T-helper 2 cell (primary cell): ENCODE measurements at places on chromosomes 1 and 21.

DNA sequence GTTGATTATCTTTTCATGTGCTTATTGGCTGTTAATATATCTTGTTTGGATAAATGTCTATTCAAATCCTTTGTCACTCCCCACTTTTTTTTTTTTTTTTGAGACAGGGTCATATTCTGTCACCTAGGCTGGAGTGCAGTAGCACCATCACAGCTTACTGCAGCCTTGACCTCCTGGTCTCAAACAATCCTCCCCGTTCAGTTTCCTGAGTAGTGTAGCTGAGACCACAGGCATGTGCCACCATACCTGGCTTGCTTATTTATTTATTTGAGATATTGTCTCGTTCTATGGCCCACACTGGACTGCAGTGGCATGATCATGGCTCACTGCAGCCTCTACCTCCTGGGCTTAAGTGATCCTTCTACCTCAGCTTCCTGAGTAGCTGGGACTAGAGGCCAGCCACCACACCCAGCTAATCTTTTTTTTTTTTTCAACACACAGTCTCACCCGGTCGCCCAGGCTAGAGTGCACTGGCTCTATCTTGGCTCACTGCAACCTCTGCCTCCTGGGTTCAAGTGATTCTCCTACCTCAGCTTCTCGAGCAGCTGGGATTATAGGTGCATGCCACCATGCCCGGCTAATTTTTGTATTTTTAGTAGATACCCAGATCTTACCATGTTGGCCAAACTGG, 13.9 kb upstream of the MYCL start:
- no peak for DNase-seq

DNA sequence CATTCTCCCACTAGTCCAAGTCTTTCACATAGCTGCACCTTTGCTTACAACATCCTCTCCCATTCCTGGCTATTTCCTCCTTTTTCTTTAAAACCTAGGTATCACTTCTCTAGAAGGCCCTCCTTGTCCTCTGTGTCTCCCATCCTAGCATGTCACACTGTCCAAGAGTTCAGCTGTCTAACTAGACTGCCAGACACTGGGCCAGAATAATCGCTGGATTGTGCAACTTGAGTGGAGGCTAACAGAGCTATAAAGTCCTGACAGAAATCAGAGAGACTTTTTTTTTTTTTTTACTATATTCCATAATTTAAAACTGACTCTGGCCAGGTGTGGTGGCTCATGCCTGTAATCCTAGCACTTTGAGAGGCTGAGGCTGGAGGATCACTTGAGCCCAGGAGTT, 4.2 kb upstream of the ANGPTL7 start:
- DNase-seq, result no peak

DNA sequence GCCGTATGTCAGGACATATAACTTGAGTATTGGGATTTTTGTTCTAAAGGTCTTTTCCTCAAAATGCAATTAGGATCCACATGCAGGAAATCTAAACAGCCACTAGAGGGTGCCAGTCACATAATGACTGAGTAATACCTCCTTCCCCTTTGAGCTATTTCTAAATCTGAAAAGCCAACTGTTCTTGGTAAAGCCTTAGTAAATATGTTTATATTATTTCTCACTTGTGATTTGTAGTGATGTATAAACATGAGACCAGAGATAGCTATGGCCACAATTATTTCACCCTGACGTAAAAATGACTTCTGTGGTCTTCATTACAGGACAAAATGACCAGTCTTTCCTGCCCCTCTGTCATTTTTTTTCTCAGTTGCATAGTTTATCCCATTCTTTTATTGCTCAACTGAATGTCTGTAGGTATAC, 41.0 kb upstream of the DR1 start:
- DNase-seq, result peak; percentile 9

GRCh38 chr1:220887520-220888416, 8.5 kb downstream of the HLX start:
- DNase-seq, result no peak

GRCh38 chr1:207903767-207904166, 7.2 kb downstream of the CD34 start:
- no peak for DNase-seq

DNA sequence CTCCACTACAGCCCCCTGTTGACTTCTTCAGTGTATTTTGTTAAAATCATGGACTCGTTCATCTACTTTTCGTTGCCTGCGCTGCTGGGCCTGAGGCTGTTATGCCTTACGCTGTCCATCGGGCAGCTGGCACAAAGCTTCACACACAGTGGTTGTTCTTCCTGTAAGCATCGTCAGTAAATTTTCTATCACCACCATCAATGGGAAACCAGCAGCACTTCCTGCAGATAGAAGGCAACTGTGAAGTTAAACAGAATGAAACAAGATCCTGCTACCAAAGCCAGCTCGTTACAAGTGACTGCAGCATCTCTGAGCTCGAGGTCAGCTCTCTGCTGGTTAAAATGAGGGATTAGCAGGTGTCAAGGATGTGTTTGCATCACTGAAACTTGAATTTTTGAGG, 21.9 kb upstream of the PADI6 start:
- DNase-seq, result no peak

DNA sequence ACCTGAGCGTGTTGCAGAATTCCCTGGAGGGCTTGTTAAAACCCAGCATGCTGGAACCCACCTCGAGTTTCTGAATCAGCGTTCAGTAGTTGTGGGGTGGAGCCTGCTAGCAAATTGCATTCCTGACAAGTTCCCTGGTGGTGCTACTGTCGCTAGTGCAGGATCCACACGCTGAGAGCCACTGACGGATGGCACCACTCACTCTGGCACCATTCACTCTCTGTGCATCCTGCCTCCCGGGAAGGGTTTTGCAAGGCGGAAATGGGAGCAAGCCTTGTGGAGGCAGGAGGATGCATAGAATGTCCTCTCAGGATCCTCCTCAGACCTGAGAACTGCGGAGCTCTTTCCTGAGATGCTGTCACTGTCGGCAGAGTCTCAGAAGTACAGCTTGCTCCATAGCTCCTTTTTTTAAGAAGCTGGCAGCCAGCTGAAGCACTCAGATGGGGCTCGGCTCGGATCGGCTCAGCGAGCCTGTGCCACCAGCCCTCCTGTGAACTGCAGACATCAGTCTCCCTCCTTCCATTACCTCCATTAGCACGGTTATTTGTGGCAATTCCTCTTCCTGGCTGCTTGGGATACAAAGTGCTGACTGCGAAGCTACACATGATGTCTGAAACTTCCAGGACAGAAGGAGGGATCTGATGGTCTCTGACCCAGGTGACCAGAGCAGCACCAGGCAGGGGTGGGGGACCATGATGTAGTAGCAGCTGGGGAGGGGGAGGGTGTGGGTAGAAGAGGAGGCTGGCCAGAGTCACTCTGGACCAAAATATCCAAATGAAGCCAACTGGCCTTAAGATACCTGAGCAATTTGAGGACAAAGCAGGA, 89.6 kb downstream of the C1orf94 start:
- no peak for DNase-seq

DNA sequence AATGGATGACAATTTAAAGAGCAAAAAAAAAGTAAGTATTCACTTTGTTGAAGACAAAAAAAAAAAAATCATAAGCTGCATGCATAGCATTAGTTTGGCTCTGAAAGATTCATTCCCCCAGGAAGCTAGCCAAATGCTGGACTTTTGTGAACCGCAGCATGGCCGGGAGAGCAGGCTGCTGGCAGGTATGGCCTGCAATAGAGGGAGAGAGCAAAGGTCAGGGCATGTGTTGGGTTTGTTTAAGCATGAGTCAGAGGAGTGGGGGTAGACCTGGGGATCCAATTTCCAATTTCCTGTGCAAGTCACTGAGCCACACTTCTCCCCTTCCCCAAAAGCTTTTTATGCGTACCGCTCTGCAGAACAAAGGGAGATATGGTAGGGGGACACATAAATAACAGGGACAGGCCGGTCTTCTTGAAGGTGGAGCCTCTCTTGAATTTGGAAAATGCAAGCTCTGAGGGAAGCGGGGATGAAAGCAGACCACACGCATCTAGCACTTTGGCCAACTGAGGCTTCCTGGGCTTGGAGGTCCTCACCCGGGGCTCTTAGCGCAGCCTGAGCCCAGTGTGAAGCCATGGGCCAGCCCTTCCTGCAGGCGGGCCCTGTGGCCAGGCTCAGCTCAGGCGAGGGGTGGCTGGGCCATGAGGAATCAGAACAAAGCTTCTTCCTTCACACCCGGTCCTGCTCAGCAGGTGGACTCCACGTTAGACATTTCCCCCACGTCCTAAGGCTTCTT, 171.1 kb downstream of the TOMM20 start:
- DNase-seq, result no peak

GRCh38 chr21:31509194-31510017, 150.1 kb upstream of the SOD1 start:
- DNase-seq, result peak; percentile 49

DNA sequence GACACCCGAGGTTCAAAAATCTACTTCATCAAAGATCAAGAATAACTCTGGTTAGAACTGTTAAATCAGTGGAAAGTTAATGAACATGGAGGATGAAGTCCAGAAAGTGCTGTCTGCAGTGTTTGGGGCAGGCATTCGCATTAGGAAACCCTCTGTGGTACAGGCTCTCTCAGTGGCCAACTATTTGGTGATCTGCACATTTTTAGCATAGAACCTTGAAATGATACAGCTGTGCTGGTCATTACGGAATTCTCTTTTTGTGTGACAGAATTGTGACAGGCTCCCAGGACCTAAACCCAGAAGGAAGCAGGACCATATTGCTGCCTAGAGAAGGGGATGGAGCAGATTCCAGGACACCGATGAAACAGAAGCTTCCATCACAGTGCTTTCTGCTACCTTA, 89.0 kb downstream of the SLC45A1 start:
- DNase-seq, result no peak

GRCh38 chr1:62250126-62250726, 55.6 kb downstream of the L1TD1 start:
- DNase-seq, result no peak

DNA sequence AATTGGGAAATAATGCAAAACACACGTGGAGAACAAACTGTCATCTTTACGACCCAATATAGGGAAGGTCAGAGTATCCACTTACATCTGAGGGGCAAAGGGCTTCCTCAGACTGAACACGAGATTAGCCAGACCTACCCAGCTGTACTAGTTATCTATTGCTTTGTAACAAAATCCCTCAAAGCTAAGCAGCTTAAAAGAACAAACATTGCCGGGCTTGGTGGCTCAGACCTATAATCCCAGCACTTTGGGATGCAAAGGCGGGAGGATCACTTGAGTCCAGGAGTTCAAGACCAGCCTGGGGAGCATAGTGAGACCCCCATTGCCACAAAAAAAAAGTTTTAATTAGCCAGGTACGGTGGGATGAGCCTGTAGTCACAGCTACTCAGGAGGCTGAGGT, 262.8 kb downstream of the LTN1 start:
- DNase-seq, result no peak

GRCh38 chr1:192581131-192581927, 5.8 kb downstream of the RGS1 start:
- DNase-seq, result no peak

GRCh38 chr1:59128239-59128736, 168.6 kb upstream of the FGGY start:
- no peak for DNase-seq

DNA sequence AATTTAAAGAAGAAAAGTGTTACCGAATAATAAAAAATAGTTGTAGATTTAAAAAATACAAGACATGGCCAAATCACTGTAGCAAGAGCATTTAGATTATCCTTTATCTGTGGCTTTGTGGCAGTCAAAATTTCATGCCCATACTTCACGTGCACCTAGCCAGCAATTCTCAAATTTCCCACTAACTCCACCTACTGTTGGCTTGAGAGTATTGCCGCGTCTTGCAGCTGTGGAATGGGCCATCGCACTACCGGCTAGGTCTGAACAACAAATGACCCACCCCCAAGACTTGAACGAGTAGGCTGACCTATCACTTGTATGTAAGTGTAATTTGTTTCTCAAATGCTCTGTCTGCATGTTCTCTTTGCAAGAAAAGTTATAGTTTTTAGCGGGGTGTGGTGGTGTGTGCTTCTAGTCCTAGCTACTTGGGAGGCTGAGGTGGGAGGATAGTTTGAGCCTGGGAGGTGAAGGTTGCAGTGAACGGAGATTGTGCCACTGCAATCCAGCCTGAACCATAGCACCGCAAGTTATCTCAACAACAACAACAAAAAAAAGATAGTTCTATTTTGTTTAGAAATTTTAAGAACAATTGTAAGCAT, 4.1 kb downstream of the KRTAP13-4 start:
- peak; percentile 57 for DNase-seq

- DNase-seq, result no peak
These were observed 14.7 kb upstream of the DISC1 start for GRCh38 chr1:231611851-231612250.

- DNase-seq, result no peak
These were observed 109.2 kb downstream of the TTLL7 start for GRCh38 chr1:83889707-83890106.

- no peak for DNase-seq
These were observed 7.1 kb downstream of the IFI44L start for GRCh38 chr1:78627321-78627720.

DNA sequence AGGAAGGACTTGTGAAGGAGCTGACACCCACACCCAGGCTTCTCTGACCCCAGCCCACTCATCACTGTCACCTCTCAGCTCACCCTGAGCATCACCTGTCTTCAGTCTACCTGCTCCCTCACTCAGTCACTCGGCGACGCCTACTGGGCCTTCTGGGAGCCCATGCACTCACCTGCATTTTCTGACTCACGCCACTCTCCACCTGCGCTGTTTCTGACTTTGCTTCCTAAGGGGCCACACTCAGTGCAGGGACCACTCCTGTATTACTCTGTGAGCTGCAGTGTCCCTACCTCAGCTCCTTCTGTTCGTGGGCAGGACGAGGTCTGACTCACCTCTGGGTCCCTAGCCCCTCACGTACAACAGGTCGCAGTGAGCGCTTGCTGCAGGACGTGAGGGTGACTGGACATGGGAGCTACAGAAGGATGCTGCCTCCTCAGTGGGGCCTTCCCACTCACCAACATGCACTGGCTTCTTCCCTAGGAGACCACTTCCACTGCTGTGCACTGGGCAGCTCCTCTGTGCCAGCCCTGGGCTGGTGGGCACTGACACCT, 102.3 kb downstream of the GLIS1 start:
- no peak for DNase-seq
